ENCODE measurements at places on chromosomes 5 and 9.

DNA sequence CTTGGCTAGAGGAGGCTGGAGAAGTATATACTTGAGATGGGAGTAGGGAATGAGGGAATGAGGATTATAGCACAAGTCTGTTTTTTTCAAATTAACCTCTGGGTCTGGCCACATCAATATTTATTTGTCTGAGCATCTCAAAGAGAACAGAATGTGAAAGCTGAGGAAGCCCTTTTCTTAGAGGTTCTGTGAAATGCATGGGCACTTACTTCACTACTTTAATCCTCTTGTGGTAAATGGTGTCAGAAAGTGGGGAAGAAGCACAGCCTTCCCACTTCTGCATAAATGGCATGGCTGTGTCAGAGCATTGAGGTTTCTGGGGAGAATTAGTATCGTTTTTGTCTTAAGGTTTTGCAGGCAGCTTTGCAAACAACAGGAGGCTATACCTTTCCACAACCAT lies 48.6 kb downstream of the SPATA31D1 start:
- DNase-seq, result no peak

- DNase-seq, result no peak
Observed at GRCh38 chr5:59340637-59341036, 552.9 kb downstream of the PDE4D start.

DNA sequence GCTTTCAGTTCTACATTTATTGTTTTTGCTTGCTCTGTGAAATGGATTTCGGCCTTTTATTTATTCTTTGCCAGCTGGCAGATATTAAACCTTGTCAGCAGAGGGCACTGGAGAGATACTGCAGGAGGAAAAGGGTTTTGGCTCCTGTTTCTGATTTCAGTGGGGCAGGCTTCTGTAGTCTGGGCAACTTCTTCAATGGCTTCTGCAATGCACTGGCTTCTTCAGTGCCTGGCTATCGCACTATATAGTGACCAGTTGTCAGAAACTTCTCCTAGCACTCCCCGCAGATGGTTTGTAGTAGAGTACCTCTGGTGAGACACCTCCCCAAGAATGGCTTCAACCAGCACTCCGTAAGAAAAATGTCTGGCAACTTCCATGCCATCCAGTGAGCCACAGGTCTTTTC lies 3.2 kb upstream of the NFX1 start:
- peak; percentile 75 for DNase-seq

GRCh38 chr5:54915466-54916027 lies 69.8 kb downstream of the ESM1 start:
- peak; percentile 23 for DNase-seq

- DNase-seq, result peak; percentile 84
Observed at GRCh38 chr5:132070460-132071337, 2.9 kb upstream of the CSF2 start.

- DNase-seq, result no peak
Observed at GRCh38 chr5:151520294-151520693, 70.8 kb downstream of the FAT2 start.

- no peak for DNase-seq
Observed at GRCh38 chr9:89555451-89556375, 49.1 kb upstream of the GADD45G start.

DNA sequence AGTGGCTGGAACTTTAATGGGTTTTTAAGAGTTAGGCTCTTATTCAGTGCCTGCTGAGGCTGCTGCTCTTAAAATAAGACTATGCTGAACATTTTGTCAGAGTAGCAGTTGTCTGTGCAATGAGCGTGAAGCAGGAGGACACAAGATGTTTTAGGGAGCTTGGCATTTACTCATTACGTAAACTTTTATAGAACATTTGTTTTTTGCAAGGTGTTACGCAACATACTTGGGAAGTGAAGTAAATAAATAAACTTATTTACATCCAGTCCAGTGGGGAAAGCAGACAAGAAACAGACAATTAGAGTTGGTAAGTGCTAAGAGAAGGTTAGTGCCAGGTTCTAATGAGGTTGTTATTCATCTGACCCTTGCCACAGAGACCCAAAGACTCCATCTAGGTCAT lies 226.0 kb downstream of the HINT1 start:
- DNase-seq, result no peak

- DNase-seq, result no peak
Observed at GRCh38 chr9:37639841-37640240, 10.9 kb upstream of the FRMPD1 start.

DNA sequence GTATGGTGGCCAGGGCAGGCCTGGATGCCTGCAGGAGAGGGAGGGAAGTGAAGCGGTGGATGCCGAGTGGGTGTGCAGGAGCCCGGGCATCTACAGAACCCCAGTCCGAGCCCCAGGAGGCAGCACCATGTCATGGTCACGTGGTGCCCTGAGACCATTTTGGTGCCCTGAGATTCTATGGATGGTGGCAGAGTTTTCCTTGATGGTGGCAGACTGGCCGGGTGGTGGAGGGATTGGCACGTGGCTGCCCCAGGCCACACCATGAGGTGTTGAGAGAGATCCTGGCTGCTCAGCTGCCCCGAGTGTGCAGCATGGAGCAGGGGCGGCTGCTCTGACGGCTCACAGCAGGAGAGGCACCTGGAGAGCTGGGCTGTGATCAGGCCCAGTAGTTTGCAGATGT lies 52.3 kb downstream of the SYK start:
- no peak for DNase-seq

DNA sequence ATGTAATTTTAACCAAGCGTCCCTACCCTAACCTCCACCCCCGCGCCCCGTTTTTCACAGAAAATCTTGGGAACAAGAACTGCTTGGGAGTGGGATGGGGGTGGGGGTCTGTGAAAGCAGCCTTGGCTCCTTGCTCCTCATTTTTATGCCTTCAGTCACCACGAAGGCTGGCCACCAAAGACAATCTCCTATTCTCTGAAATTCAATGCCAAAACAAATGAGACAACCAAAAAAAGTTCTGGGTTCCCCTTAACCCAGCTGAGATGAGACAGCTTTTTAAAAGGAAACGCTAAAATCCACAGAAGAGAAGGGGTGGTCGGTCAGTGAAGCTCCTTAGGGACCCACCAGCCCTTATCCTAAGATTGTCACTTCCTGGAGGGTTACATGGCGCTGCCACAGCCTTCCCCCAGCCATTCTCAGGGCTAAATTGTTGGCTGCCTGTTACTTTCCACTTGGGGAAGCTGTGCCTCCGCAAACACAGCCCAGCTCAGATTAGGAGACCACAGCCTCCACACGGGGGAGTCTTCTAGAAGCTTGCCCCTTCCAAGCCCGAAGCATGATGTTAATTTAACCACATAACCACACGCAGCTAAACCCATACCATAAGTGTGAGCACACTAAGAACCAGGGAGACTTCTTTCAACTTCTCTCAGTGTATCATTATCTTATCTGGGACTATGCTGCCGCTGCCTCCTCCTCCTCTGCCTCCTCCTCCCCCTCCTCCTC lies 136.3 kb downstream of the FOXD1 start:
- DNase-seq, result peak; percentile 96

Data from IMR-90 (cell line).